ENCODE measurements at places on chromosomes 5 and 9. TPM values are rescaled to one million over a fixed set of nuclear protein-coding genes. Genes with fewer than 3 reads are reported as not detected.

The LURAP1L gene
- 5.8 TPM for polyA plus RNA-seq

DNA sequence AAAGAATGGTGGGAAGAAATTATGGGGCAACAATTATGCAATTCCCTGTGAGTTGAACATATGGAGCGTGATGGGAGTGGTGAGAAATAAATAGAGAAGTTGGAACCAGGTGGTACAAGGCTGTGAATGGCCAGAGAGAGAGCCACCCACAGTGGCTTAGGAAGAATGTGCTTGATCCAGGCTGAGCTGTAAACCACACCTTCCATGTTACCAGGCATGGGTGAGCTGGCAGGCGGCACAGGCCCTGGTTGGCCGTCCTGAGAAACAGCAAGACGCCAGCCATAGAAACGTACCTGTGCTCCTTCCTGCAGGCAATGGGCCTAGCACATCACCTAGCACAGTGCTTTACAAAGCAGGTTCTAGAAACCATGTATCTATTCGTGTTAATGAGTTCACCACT, 74.3 kb downstream of the EPB41L4B start:
- no peak for DNase-seq

GRCh38 chr9:106077731-106078130, 383.4 kb downstream of the TMEM38B start:
- DNase-seq, result no peak

The SOHLH1 gene
- polyA plus RNA-seq, result not detected

DNA sequence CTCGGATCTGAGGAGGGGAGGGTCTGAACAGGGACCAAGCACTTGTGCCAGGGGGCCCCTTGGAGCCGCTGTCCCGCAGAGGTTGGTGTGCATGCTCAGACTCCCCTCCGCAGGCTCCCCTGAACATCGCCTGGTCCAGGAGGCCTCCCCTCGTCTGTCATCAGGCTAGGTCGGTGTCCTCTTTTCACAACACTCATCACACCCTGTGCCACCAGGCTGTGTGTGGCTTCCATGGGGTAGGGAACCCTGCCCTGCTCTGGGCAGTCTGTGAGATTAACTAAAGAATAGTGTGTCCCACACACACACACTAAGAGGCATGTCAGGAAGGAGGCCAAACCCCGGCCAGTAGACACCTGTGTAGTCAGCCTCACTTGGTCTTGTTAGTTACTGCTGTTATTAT, 119.3 kb downstream of the C5orf15 start:
- no peak for DNase-seq

The INSL4 gene
- polyA plus RNA-seq, result not detected

DNA sequence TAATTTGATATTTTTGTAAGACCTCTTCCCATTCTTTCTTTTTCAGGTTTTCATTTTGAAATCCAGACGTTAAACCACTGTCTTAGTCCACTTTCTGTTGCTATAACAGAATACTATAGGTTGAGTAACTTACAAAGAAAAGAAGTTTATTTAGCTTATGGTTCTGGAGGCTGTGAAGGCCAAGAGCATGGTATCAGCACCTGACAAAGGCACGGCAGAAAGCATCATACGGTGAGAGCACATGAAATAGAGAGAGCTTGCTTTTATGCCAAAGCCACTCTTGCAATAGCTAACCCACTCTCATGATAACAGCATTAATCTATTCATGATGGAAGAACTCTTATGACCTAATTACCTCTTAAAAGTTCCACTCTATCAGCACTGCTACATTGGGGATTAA, 255.6 kb upstream of the PDE4D start:
- no peak for DNase-seq

The MARCOL gene
- not detected for polyA plus RNA-seq

GRCh38 chr5:33588654-33589372, 148.0 kb downstream of the TARS1 start:
- DNase-seq, result no peak

GRCh38 chr9:135968083-135968476, 6.9 kb upstream of the UBAC1 start:
- no peak for DNase-seq

GRCh38 chr9:35254984-35255857, 93.4 kb downstream of the UNC13B start:
- no peak for DNase-seq

The HMMR gene
- 4.4 TPM for polyA plus RNA-seq

GRCh38 chr5:113236536-113237288, 198.1 kb downstream of the TSSK1B start:
- no peak for DNase-seq

- DNase-seq, result no peak
Observed at GRCh38 chr9:136232969-136233368, 12.6 kb downstream of the QSOX2 start.

The CNTNAP3 gene
- 0.74 TPM for polyA plus RNA-seq

- DNase-seq, result peak; percentile 52
Observed at GRCh38 chr5:172712610-172713009, 58.4 kb downstream of the DUSP1 start.

- DNase-seq, result no peak
Observed at GRCh38 chr5:2432076-2432920, 319.2 kb downstream of the IRX2 start.

DNA sequence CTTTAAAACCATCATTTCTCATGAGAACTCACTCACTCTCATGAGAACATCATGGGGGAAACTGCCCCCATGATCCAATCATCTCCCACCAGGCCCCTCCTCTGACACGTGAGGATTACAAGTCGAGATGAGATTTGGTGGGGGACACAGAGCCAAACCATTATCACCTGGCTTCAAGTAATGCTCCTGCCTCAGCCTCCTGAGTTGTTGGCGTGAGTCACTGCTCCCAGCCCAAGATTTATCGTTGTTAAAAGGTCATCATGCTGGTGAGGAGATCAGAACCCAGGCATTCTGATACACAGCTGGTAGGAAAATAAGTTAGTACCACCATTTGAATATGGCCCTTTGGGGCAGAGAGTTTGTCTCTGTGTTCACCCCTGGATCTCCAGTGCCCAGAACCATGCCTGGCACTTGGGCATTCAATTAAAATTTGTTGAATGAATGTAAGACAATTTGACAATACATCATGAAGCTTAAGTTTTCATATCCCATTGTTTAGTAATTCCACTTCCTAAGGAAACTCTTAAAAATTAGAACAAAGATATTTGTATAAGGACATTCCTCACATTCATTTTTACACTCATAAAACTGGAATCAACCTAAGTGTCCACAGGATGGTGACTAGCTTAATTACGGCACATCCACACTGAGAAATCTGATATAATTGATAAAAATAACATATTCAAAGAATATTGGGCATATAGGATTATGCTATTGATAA, 58.0 kb upstream of the COL15A1 start:
- no peak for DNase-seq

DNA sequence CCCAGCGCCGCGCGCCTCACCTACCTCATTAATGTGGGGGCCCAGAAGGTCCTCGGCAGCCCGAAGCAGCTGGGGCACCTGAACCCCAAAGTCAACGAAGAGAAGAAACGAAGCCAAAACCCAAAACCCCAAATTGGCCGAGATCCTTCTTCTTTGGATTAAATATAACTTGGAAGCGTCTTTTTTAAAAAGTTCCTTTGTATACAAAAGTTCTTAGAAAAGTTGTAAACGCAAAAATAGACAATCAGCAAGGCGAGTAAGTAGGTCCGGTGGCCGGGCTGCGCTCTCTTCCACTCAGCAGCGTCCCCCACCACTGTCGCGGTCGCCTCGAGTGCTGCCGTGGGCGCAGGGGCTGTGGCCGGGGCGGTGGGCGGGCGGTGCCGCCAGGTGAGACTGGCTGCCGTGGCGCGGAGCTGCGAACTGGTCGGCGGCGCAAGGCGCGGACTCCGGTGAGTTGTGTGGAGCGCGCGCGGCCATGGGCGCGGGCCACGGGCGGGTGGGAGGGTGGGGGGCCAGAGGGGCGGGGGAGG, 360 bp downstream of the KLF4 start:
- DNase-seq, result peak; percentile 90

DNA sequence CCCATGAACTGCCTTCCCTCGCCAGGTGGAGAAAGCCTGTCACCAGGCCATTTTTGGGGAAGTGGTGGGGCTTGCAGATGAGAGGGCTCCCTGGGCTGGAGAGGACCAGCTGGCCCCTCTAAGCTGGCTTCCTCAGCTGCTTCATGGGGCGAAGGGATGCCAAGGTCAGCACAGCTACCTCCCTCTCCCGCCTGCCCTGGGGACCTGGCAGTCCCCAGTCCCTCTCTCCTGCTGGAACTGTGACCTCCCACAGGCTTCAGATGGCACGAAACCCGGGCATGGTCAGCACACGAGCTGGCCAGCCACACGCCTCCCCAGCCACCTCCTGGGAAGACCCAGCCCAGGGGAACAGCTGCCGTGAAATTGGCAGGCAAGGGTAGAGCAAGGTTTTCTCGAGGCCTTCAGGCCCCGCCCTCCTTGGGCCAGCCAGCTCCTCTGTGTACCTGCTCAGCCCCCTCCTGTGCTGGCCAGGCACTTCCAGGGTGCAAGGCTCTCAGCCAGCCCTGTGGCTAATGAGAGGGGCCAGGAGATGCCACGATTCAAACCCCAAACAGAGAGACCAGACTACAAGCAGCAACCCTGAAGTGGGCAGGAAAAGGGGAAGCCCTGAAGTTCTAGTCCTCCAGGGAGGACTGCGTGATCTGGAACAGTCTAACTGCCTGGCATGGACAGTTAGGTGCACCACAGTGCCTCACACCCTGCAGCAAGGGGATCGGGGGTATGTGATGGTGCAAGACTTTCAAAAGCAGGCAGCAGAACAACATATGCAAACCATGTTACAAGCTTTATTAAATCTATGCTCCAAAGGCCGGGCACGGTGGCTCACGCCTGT, 12.9 kb downstream of the PLPP7 start:
- no peak for DNase-seq

DNA sequence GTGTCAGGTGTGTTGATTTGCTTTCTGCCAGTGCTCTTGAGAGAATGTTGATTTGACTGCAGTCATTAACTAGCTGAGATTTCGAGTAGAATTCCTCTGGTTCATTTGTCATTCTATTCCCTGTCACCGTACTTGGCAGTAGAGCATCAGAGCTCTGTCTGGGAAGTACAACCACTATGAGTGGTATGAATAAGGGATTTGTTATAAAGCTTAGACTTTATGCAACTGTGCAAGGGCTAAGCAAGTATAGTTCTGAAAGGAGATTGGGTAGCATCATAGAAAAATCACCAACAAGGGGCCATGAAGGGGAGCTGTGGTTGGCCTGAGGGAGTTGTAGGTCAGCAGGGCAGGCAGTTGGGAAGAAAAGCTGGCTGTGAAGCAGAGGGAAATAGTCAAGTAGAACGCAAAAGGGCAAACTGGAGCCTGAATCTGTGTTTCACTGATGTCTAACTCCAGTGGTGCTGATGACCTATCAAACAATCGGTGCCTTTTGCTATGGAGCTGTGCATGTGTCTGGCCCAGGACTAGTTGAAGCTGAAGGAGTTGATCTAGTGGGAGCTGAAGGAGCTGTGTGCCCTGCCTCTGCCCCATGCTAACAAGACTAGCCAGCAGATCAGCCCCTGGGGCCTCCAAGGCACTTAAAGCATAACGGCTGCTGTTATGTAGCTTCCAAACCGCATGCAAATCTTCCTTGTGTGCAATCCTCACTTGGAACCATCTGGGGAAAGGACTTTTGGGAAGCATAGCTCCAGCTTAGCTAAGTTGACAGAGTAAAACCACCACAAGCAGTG, 110.0 kb downstream of the SLC28A3 start:
- no peak for DNase-seq

DNA sequence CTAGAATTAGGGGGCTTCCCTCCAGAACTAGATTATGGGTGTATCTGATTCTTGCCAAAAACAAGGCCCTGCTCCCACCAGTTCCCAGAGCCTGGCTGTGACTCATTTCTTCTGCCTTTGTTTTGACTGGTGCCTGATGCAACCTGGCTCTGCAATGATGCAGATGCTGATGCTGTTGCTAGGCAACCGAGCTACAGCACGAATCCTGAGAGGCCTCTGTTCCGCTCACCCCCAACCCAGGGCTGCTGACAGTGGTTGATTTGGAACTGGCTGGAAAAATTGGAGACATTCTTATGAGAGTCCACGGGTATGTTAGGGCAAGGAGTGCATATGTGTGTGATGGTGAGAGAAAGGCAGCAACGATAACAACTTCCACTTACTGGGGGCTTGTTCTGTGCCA, 100.3 kb downstream of the NSG2 start:
- no peak for DNase-seq
